ENCODE measurements at places on chromosomes 11 and 22.
A peak's percentile ranks its signal among the peaks of the same experiment; 100 is the strongest.

- no peak for DNase-seq
These were observed 42.7 kb downstream of the SLC1A2 start for GRCh38 chr11:35376613-35377012.

- no peak for DNase-seq
These were observed 390 bp upstream of the TMEM151A start for GRCh38 chr11:66291303-66291705.

DNA sequence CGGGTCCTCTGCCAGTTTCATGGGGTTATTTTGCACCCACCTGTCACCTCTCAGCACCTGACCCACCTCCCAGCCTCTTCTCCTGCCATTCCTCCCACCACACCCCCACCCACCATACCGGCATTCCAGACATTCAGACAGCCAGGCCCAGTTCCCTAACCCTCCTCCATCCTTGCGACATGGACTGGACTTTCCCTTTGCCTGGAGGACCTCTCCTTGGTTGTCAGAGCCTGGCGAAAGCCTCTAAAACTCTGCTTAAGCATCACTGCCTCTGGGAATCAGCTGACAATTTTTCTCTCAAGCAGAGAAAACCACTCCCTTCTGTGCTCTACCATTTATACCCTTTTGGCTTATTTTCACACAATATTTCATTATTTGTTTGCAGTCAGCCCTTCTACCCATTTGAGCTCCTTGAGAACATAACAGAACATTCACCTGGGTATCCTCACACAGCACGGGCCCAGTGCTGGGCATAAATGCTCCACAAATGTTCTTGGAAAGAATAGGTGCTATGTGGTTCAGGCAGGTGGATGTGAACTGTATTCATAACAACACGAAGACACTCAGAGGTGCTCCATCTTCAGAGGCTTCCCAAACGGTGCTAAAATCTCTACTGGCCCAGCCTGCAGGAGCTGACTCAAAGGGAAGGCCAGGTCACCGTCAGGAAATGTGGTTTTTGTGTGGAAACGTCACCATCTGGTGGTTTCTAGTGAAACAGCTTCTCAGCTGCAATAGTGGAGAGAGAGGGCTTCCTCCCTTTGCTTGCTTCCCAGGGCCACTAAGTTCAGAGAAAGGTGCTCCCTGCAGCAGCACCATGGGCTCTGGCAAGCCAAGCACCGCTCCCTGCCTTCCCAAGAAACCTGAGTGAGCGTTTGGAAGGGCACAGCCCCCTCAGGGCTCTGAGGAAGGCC, 10.4 kb downstream of the SPATA19 start:
- DNase-seq = peak; percentile 56

DNA sequence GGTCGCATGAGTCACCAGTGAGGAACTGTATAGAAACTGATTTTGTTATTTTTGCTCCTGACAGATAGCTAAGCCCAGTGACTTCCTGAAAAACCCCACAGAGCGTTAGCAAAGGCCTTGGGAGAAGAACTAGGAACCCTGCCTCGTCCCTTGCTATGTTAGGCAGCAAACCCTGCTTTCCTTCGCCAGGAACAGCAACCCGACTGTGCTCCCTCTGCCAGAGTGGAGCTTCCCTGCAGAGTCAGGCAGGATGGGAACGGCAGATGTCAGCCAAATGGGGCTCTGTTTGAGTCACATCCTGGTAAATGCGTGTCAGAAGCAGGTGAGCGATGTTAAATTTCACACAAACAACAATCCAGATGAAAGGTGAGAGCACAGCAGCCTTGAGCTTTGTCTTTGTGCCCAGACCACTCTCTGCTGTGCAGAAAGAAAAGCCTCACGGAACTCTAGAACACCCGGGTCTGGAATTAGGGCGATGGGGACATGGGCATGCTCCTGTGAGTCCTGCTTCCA, 186.6 kb downstream of the ADAMTS15 start:
- DNase-seq = no peak

DNA sequence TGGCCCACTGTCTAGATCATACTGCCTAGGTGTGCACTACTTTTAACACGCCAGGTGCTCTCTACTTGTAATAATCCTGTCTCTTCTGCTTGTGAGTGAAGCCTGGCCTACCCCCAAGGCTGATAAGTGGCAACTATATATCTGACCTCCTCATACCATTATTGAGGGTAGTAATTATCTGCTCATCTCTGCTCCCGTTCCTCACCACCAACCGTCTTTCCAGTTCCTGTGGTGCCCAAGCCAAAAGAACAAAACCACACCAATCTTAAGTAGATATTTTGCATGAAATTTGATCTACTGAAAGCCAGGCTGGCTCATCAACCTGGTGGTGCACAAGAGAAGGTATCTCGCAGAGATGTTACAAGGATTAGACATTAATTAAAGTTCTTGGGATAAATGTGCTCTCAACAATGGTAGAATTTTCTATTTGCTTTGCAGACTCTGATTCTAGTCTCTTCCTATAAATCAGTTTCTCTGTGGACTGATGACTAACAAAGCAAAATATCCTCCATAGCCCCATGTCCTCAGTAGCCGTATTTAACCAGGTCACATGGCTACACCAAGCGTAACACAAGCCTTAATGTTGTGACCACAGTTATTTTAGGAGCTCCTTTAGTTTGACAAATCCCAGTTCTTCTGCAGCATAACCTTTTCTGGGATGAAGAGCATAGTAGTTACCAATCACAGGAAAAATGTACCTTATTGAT, 267.2 kb downstream of the NTM start:
- DNase-seq = no peak

GRCh38 chr11:117134431-117134830, 9.7 kb upstream of the PAFAH1B2 start:
- DNase-seq = no peak

DNA sequence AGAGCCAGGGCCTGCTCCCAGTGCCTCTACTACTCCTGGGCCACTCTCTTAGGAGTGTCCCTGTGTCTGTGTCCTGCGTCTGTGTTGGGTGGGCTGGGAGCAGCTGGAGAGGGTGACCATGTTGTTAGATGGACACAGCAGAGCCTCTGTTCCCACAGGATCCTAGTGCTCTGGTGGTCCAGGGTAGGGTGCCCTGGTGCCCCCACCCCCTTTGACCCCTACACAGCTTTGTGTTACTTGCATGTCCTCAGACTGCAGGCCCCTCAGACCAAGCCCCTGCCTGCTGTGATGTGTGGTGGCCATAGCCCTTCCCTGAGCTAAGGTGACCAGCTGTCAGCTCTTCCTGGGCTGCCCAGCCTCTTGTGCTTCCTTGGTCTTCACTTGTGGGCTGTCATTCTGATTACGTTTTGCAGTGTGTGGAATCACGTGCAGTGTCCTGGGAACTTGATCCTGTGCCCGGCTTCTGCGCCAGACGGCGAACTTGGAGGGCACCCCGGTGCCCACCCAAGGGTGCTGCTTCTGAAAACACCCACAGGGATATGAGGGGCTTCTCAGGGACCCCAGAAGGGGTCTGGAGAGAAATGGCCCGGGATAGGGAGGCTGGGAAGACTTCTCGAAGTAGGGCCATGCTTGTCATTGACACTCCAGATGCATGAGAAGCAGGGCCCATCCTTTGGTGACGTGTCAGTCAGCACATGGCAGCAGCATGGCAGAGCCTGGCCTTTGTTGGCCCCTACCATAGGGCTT, 1.5 kb downstream of the TANGO2 start:
- no peak for DNase-seq
